ENCODE measurements at places on chromosomes 11 and 22.

- DNase-seq: no peak
These were observed 816.4 kb upstream of the ANO3 start for GRCh38 chr11:25515576-25515975.

DNA sequence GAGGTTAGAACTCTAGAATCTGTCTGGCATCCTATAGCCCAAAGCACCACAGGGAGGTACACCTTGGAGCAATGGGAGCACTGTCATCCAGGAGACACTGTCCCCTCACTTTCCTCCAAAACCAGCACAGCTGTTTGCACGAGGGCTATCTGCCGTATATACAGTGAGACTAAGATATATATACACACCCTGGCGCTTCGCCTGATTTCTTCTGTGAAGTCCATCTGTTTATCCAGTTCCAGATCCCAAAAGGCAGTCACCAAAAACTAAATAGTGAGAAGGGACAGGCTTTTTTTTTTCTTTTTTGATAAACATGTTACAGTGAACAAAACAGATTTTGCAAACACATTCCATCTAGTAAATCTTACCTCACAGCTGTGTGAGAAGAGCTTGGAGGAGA, 68.5 kb downstream of the ARFGAP2 start:
- no peak for DNase-seq

DNA sequence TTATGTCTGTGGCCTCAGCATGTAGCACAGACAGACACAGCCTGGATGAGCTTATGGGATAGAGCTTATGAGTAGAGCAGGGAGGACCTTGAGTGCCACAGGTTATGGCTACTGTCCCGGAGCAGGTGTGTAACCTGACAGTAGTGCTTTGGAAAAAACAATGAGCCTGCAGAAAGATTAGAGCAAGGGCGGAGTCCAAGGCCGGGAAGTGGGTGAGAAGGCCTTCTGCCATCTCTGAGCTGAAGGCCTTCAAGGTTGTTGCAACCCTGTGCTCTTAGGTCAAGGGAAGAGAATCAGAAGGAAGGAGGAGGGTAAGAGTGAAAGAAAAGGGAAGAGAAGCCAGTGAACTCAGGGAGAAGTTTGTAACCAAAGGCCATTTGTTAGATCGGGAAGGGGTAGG, 3.9 kb upstream of the TAGLN start:
- DNase-seq: no peak

- DNase-seq: no peak
These were observed 15.9 kb downstream of the SLC22A12 start for GRCh38 chr11:64606796-64607380.

DNA sequence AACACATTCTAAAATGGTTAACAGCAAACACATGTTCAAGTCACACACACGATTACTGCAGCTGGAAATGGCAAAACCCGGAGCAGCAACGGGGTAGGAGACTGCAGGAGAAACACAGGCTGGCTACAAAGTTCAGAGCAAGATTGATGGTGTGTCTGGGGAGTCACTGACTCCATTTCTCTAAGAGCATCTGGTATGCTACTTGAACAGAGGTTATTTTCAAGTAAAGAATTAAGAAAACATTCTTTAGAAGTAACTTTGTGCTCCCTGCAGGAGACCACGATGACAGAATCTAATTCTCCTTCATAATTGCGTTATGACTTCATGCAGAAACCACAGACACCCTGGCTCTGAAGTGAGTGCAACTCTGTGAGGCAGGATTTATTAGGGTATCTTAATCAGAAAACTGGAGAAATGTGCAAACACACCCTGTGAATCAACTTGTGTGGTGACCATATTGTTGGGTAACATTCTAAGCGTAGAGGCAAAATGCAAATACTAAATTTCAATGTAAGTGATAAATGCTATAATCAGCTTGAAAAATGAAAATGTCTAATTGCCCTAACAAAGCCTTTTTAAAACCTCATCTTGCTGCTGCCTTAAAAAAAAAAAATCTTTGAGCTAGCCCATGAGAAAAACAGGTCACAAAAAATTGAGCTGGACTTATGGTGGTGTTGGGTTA, 303.0 kb downstream of the CADM1 start:
- peak; percentile 68 for DNase-seq

DNA sequence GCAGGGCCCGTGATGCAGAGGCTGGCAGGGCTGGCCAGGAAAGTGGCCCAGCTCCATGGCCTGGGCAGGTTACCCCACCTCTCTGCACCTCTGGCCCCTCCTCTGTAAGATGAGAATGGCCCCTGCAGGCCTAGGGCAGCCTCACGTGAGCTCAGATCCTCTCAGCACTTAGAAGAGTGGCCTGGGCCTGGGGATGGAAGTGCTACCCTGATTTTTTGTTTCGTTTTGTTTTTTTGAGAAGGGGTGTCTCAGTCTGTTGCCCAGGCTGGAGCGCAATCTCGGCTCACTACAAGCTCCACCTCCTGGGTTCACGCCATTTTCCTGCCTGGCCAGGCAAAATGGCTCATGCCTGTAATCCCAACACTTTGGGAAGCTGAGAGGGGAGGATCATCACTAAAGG, 982 bp downstream of the APOBEC3H start:
- no peak for DNase-seq

DNA sequence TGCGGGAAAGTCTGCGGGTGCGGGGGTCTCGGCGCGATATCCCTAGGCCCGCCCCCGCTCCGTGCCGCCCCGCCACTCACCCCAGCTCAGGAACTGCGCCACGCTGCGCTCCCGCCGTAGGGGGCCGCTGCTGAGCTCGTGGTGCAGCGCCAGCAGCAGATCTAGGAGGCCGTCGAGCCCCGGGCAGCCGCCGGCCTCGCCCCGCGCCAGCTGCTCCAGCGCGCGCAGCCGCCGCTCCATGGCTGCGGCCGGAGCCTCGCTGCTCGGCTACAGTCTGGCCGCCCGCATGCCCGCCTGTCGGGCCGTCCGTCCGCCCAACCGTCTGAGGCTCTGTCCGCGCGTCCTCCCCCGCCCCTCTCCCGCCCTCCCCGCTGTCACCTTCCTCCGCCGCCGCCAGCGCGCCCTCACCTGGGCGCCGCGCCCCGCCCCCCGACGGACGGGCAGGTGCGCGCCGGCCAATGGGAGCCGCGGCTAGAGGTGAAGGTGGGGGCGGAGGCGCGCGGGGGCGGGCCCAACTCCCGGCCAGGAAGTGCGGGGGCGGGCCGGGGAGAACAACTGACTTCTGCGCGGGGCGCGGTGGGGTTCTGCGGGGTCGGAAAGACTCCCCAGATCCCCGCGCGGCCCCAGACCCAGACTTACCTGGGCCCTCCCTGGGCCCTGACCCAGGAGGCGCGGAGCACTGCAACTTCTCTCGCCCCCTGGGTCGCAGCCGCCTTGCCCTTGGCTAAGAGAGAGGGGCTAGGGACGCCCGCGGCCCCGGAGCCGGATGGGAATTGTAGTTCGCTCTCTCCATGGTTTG, at the start of gene CDC42BPG:
TSS of gene CDC42BPG (minus strand) at position 324 of the 799 bp plus-strand sequence. CDS start at position 240, 84 bp downstream.
- DNase-seq: no peak

DNA sequence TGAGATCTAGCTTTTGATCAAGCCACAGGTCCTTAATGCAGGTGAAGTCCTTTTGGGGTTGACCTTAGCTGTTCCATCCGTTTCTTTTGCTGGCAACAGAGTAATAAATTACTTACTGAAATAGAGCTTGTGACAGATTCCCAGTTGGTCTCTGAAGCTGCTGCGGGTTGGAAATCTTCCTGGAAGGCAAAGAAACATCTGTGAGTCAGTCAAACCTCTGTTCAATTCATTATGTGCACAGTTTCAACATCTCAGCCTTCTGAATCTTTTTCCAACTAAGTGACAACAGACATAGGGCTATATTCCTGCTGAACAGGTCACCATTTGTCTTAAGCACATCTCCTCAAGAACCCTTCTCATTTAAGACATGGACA, 88.9 kb upstream of the DDI1 start:
- peak; percentile 59 for DNase-seq

- no peak for DNase-seq
These were observed 27.2 kb upstream of the KCNQ1OT1 start for GRCh38 chr11:2726964-2727363.

DNA sequence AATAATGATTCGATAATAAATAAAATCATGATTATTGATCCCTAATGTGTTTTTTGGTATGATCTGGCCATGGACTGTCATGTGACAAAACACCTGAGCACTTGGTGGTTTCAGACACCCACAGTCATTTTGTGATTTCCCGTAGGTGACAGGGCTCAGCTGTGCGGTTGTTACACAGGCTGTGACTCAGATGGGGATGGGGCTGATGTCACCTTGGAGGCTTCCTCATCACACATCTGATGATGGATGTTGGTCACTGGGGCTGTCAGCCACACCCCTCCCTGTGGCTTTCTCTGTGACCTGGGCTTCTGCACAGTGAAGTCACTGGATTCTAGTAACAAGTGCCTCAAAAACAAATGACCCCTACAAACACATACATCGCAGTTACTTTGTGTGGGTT, 995.1 kb downstream of the BRD1 start:
- DNase-seq: no peak

DNA sequence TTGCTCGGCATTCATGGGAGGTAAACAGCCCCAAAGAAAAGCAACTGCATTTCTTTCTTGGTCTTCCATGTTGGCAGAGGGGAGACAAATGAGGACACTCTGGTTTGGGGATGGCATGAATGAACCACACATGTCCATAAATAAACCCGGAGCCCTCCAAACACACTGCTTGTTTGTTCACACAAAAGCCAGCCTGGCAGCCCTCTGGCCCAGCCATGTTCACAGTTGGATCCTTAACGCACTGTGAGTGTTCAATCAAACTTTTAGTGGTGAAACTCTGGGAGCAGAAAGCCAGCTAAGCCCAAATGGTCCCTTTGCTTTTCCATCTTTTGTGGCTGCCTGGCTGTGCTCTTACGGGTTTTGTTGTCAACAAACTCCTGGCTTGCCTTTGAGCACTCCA, 336.8 kb downstream of the CADM1 start:
- DNase-seq: no peak

DNA sequence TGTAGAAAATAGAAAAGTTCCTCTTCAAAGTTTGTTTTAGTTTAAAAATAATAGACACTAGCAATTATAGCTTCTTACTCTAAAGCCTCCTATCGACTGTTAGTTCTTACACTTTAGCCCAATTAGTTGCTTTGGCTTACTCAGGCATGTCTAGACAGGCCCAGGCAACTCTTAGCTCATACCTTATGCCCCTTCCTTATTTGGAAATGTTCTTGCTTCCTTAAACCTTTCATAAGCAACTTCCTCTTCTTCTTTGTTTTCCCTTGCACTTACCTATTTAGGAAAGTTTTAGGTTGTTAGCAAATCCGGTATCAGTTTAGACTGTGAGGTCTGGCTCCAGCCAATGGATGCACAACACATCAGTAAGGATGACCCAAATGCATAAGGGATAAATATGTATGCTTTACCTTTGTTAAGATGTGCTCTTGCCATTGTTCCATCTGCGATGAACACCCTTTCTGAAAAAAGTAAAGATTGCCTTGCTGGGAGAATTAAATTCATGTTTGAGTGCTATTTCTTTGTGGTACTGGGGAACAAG, 1277.5 kb upstream of the CNTN5 start:
- peak; percentile 60 for DNase-seq

- no peak for DNase-seq
These were observed 86.5 kb downstream of the MN1 start for GRCh38 chr22:27715106-27715505.

DNA sequence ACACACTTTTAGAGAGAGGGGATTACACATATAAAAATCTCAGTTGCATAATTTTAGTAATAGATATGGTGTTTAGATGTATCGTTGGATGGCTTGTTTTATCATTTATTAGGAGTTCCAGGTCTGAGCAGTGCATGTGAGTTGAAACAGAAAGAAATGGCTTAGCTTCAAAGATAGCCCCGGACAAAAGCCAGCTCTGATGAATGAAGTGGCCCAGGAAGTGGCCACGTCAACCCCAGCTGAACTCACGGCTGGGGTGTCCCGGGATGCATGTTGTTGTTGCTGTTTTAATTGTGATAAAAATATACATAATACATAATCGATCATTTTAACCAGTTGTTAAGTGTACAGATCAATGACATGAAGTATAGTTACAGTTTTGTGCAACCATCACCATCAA, 1513.6 kb downstream of the BRD1 start:
- DNase-seq: no peak

- DNase-seq: no peak
These were observed 11.3 kb upstream of the WBP2NL start for GRCh38 chr22:41987276-41987675.

- no peak for DNase-seq
These were observed 21.8 kb downstream of the DHCR7 start for GRCh38 chr11:71426413-71426812.

GRCh38 chr11:16669799-16670415, 68.5 kb upstream of the C11orf58 start:
- DNase-seq: no peak

GRCh38 chr22:40855071-40855978, 1.1 kb downstream of the ST13 start:
- DNase-seq: no peak

- no peak for DNase-seq
These were observed 548.2 kb downstream of the TBC1D22A start for GRCh38 chr22:47310601-47311000.

DNA sequence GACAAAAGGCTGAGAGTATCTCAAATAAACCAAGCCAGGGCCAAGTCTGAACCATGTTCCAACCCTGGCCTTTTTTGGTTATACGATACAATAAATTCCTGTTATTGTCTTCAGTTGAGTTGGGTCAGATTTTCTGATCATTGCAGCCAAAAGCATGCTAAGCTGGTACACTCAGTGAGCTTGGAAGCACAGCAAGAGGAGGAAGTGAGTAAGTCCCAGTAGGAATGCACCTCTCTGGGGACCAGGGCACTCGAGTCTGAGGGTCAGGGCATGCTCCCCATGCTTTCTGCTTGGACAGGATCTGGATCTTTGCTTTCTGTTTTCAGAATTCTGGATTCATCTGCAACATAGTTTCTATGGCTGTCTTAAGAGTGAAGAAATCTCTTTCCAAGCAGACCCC, 73.1 kb downstream of the TMPRSS5 start:
- peak; percentile 6 for DNase-seq

- no peak for DNase-seq
These were observed 3.9 kb downstream of the SH3BP1 start for GRCh38 chr22:37643225-37643847.

GRCh38 chr11:112566124-112566523, 305.5 kb upstream of the PLET1 start:
- DNase-seq: no peak

- DNase-seq: no peak
These were observed 859 bp upstream of the KRTAP5-5 start for GRCh38 chr11:1628506-1629325.

DNA sequence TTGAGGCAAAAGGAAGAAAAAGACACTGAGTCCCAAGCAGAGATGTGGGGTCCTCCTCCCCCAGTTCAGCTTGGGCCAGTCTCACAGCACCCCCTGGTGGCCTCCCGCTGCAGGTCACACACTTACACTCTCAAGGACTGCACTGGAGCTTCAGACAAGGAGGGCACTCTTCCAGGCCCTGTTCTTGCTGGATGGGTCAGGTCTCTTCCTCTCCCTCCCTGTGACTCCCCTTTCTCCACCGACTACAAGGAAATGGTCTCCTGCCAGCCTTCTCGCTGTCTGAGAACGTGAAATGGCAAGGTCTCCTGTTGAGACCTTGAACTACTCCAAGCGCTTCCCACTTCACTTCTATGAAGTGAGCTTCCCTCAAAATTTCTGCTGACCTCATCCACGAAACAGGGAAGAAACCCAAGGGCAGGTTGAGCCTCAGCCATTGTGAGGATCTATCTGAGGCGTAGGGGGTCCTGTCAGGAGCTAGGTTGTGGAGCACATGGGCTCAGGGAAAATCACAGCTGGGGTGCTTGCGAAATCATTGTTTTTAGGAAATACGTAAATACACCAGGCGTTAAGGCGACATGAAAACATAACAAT, 11.2 kb upstream of the IGLL1 start:
- peak; percentile 4 for DNase-seq

- DNase-seq: no peak
These were observed 33.4 kb downstream of the HTR3A start for GRCh38 chr11:114008331-114008730.

Measured in skeletal muscle cell (primary cell).